ENCODE measurements at places on chromosomes 1 and 21. TPM values are rescaled to one million over a fixed set of nuclear protein-coding genes. Genes with fewer than 3 reads are reported as not detected.

Gene GPR61
- under 0.01 TPM for total RNA-seq

Gene HES3
- total RNA-seq = not detected

Gene MTARC1
- 4.3 TPM for total RNA-seq

Gene AIM2
- total RNA-seq = not detected

Measured in fibroblast of the aortic adventitia (primary cell).